ENCODE measurements at places on chromosomes 2 and 18. TPM values are rescaled to one million over a fixed set of nuclear protein-coding genes. Genes with fewer than 3 reads are reported as not detected.

NEUROD1 gene
- 0.09 TPM for total RNA-seq

GRCh38 chr2:54468673-54469072, 12.5 kb downstream of the SPTBN1 start:
- no peak for DNase-seq

- no peak for DNase-seq
Measured at GRCh38 chr2:199458806-199459285, 1.1 kb upstream of the SATB2 start.

GRCh38 chr2:34787341-34787740, 1188.2 kb upstream of the FAM98A start:
- DNase-seq = no peak

TEX51 gene
- total RNA-seq = not detected

PFN4 gene
- 0.90 TPM for total RNA-seq

- DNase-seq = peak; percentile 3
Measured at GRCh38 chr2:138373993-138374408, 127.6 kb upstream of the SPOPL start.

VWC2L gene
- not detected for total RNA-seq

DNA sequence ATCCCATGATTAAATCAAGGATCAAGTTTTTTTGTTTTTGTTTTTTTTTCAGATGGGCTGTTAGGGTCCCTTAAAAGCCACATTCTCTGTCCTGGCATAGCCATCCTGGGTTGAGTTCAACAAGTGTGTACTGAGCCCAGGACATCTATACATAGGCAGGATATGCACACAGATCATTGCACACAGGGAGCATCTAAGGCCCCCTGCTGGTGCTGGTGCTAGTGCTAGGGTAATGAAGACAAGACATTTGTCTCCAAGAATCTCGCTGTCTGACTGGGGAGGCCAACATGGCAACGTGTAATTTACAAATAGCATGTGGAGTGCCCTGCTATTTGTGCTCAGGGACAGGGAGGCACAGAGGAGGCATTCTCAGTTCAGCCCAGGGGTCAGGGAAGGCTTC, 124.5 kb downstream of the VAPA start:
- no peak for DNase-seq

GRCh38 chr2:229485857-229486256, 214.8 kb upstream of the PID1 start:
- no peak for DNase-seq

C2orf76 gene
- total RNA-seq = 14.7 TPM

DNA sequence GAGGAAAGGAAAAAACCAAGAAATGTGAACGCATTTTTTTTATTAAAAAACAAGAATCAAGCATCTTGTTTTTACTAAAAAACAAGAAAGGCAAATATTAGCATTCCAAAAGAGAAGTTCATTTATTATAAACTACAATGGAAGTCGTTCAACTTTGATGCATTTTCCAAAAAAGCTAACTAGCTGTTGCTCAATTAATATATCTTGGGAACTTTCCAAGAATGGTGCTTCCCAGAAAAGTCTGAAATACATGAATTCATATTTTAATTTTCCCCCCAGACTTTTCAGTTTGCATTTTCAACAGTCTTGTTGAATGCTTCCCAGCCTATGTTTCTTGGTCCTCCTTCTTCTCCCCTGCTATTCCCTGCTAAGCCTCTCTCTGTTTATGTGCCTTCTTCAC, 7.5 kb upstream of the RND3 start:
- no peak for DNase-seq

GRCh38 chr2:170816504-170817092, at the start of gene GAD1:
GAD1 (plus strand) TSS chr2:170816887; CDS start chr2:170818592, 1,705 bp downstream.
- DNase-seq = peak; percentile 44

DNA sequence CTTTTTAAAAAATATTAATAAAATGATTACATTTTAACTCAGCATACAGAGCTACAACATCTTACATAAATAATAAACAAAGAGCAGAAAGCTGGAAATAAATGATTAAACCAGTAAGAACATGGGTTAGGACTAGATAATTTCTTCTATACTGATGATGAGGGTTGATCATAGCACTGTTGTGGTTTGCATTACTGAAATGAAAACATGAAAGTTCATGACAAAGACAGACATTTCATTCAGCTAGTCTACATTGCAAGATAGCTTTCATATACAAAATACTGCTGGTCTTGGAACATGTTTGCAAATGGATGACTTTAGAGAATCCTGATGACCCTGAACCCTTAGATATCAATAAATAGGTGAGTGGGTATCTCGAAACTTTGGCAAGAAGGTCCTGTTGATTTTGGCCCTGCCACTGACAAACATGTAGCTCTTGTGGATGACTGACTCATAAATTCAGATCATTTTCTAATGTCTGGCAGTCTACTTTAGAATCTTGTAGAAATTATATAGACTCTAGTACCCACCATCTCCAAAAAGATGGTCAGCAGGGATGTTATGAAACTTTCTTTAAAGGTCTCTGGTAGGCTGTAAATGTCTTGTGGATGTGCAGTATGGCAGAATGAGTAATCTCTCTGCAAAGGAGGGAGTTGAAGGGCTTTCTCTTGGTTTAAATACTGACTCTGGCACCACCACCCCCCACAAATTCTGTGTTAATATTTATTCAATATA, 15.5 kb upstream of the CDC42EP3 start:
- DNase-seq = no peak

DNA sequence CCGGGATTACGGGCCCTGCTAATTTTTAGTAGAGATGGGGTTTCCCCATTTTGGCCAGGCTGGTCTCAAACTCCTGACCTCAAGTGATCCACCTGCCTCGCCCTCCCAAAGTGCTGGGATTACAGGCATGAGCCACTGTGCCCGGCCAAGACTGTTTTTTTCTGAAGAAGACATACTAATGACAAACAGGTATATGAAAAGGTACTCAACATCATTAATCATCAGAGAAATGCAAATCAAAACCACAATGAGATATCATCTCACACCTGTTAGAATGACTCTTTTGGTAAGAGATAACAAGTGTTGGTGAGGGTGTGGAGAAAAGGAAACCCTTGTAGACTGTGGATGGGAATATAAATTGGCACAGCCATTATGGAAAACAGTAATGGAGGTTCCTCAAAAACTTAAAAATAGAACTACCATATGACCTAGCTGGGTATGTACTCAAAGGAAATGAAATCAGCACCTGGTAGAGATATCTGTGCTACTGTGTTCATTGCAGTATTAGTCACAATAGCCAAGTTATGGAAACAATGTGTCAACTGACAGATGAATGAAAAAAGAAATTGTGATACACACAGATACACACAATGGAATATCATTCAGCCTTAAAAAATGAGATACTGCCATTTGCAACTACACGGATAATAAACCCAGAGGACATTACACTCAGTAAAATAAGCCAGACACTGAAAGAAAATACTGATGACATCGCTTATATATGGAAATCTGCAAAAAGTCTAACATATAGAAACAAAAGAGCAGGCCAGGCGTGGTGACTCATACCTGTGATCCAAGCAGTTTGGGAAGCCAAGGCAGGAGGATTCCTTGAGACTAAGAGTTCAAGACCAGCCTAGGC, 20.8 kb downstream of the SOS1 start:
- DNase-seq = no peak

- no peak for DNase-seq
Measured at GRCh38 chr18:71329563-71329962, 1040.7 kb downstream of the SOCS6 start.

DNA sequence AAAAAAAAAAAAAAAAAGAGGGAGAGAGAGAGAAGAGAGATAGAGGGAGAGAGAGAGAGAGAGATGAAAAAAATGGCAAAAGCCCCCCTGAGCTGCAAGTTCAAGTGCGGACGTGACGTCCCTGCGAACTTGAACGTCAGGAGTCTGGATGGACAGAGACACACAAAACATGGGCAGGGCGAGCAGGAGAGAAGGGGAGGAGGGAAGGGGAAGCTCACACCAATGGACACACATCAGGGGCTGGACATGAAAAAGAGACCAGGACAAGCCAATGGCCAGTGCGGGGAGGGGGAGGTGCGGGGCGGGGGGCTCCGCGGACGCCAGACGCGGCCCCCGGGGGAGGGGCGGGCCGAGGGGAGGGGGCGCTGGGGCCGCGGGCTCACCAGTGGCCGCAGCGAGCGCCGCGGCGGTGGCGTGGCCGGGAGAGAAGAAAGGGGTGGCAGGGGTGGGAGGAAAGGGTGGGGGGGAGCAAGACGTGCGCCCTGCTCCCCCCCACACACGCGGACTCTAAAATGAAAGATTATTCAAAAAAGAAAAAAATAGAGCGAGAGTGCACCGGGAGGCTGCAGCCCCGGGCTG, at the start of gene BCL11A:
Gene BCL11A (minus strand): TSS at position 160 of the 579 bp plus-strand sequence. CDS start 384 bp downstream, outside the sequence.
- DNase-seq = no peak

DNA sequence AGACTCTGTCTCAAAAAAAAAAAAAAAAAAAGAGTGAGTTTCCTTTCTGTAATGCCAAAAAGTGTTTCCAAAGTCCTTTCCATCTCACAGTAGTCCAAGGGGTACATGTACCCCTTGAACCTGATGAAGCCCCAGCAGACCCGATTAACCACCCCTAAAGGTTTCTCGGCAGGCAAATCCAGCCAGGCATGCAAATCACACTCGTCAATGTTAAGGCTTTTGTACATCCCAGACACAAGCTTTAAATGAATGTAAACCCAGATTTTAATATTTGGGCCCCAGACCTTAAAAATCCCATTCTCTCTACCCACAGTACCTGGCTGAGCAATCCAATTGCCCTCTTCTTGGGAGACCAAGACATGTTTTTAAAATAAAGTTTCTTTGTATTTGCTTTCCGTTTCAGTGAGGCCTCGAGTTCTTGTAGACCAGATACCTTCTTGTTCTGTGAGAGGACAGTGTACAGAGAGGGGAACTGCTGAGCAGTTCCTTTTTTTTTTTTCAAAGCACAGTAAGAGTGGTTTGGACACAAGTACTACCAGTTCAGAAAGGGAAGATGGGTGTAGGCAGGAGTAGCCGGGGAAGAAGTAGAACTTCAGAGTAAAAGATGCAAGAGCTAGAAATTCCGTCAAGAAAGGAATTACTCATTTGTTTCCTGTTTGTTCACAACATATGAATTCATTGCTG, at the start of gene NLRC4:
Gene NLRC4 (minus strand): TSS at position 465 of the 684 bp plus-strand sequence. CDS start 8,111 bp downstream, outside the sequence.
- DNase-seq = peak; percentile 15

GRCh38 chr2:74513605-74514367, 464 bp upstream of the TLX2 start:
- no peak for DNase-seq

DNA sequence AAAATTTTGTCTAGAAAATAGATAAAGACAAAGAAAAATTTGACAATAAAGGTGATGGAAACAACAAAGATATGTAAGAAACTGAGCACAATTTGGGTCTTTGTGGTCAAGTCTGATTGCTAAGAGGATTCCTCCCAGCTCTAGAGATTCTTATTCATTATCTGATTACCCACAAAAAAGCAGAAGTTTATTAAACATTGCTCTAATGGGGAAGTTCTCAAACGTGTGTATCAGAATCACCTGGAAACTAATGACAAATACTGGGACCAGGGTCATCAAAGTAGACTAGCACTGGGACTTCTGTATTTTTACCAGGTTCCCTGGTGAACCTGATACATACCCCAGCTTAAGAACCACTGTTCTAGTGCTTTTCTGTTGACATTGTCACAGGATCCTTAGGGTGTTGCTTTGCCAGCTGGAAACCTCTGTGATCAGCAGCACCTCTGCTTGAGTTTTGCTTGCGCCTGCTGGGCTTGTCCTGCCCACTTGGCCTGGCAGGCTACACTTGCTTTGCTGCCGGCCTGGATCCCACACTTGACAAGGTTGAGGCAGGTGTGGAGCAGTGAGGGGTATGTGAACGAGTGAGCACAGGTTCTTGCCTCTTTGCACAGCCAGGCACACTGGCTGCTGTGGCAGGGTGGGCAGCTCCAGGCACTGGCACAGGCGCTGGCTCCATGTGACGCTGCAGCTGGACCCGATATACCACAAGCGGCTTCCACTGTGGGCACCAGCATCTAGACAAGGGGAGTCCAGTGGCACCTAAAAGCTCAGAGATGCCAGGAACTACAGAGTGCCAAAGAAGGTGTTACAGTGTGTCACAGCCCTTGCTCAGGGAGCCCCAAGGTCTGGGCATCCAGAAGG, 6.2 kb upstream of the GORASP2 start:
- DNase-seq = no peak

DNA sequence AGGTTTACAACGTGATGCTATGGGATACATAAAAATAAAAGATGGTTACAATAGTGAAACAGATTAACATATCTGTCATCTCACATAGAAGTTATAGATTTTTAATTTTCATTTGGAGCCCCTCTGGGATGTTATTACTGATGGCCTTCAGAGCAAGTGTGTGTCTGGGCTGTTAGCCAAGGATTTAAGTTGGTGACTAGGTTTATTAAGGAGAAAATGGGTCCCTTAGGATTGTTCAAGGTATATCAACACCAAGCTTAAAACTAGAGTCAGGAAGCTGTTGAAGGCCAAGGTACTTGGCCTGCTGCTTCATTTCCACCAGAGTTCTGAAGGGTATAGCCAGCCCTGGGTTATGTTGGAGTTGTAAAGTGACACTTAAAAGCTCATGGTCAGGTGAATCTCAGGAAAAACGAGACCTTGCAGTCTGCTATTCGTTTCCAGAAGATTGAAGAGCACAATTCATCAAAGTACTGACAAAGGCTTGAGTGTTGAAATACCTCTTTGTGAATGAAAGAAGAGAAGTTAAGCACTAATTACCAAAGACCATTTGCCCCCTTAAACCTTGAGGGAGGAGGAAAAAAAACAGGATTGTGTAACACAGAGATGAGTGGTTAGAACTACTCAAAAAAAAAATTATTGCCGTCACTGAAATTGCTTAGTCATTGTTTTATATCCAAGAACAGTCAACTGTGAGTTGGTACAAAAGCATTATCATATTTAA, 48.4 kb downstream of the MAP2 start:
- no peak for DNase-seq

APOB gene
- total RNA-seq = 0.09 TPM

- DNase-seq = no peak
Measured at GRCh38 chr18:22485808-22486244, 68.1 kb upstream of the CTAGE1 start.

All from thymus (tissue), 14 donors.